ENCODE measurements at places on chromosomes 16 and 17.

- no peak for DNase-seq
These were observed 164.8 kb downstream of the CBLN1 start for GRCh38 chr16:49116873-49117272.

GRCh38 chr17:27630607-27631410, at the start of gene LGALS9:
Gene LGALS9 (plus strand): TSS chr17:27631188. CDS start chr17:27631266, 78 bp downstream.
- DNase-seq: peak; percentile 15

- DNase-seq: no peak
These were observed 8.5 kb upstream of the ADCY7 start for GRCh38 chr16:50257876-50258275.

- no peak for DNase-seq
These were observed 10.8 kb upstream of the SPPL2C start for GRCh38 chr17:45833920-45834319.

GRCh38 chr16:9980981-9981380, 201.2 kb downstream of the GRIN2A start:
- DNase-seq: no peak

GRCh38 chr17:66165537-66166123, 26.3 kb downstream of the CEP112 start:
- peak; percentile 52 for DNase-seq

GRCh38 chr17:76543482-76543825, 3.6 kb downstream of the PRCD start:
- DNase-seq: no peak

Measured in activated CD4-positive, alpha-beta T cell treated with anti-CD3 and anti-CD28 coated beads, Interleukin-2, Interleukin-4, amounts not matched to agents 100 ng/mL and 50 ng/mL, durations not matched to agents 16 hours and 8 hours (primary cell).